ENCODE measurements at places on chromosomes 1 and 21.

- DNase-seq: no peak
These were observed 25.0 kb downstream of the LAMB3 start for GRCh38 chr1:209627027-209627731.

DNA sequence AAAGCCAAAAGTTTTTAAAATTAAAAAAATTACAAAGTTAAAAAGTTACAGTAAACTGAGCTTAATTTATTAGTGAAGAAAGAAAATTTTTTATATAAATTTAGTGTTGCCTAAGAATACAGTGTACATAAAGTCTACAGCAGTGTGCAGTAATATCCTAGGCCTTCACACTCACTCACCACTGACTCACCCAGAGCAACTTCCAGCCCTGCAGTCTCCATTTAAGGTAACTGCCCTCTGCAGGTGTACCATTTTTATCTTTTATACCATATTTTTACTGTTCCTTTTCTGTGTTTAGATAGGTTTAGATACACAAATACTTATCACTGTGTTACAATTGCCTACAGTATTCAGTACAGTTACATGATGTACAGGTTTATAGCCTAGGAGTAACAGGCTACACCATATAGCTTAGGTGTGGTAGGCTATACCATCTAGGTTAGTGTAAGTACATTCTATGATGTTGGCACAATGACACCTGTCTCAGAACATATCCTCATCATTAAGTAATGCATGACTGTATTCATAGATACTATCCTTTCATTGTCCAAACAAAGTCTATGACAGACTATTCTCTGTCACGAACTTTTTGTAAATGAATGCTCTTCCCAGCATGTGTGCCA, 78.6 kb upstream of the PBX1 start:
- DNase-seq: no peak

GRCh38 chr21:45074818-45075595, 627 bp downstream of the ADARB1 start:
- DNase-seq: no peak

GRCh38 chr1:225816643-225817538, 7.0 kb downstream of the EPHX1 start:
- no peak for DNase-seq

GRCh38 chr1:203149188-203149840, 21.8 kb downstream of the ADORA1 start:
- DNase-seq: no peak

DNA sequence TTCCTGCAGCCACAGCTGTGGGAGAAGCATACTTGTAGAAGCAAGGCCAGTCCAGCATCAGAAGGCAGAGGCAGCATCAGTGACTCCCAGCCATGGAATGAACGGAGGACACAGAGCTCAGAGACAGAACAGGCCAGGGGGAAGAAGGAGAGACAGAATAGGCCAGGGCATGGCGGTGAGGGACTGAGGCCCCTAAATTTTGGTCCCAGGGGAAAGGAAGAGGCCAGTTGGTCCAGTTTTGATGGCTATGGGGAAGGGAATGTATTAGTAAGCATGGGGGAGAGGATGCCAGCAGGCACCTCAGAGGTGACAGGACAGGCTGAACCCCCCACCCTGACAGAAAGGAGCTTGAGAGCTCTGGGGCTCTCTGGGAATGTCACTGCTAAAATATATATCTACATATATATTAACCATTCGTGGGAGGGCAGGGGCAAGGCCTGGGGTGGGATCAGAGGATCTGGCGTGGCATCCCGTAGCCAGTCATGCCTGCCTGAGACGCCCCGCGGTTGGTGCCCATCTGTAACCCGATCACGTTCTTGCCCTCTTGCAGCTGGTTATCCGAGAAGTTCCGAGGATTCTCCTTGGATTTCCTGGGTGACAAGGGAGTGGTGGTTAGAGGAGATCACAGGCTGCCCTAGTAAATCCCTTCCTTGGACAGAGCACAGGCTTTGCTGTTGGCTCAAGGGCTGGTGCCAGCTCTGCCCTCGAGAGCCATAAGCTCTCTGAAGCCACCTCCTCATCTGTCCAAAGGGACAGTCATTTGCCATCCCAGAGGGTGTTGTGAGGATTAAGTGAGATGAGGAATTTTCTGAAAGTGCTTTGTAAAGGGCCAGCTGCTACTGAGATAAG, 6.7 kb downstream of the TAGLN2 start:
- DNase-seq: no peak

GRCh38 chr1:93605812-93606512, 75.7 kb downstream of the BCAR3 start:
- DNase-seq: no peak

DNA sequence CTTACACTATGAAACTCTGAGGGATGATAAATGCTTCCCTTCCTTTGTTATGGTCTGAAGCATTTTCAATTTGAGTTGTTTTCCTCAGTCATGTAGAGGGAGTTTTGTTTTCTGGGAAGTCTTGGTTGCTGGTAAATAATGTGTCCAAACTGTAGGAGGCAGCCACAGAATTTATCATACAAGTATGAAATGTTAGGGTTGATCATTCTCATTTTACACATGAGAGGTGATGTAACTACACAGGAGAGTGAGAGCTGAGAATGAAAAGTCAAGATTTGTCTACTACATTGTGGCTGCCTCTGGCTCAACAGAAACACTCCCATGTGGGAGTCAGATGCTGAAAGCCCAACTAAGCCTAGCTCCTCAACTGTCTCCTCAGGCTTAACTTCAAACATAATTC, 182.5 kb upstream of the SGIP1 start:
- no peak for DNase-seq

GRCh38 chr1:119895102-119895501, 1.2 kb downstream of the ADAM30 start:
- no peak for DNase-seq

- no peak for DNase-seq
These were observed 2.9 kb downstream of the CD247 start for GRCh38 chr1:167515461-167515860.

GRCh38 chr1:227886503-227886961, 61.2 kb downstream of the WNT9A start:
- DNase-seq: no peak

DNA sequence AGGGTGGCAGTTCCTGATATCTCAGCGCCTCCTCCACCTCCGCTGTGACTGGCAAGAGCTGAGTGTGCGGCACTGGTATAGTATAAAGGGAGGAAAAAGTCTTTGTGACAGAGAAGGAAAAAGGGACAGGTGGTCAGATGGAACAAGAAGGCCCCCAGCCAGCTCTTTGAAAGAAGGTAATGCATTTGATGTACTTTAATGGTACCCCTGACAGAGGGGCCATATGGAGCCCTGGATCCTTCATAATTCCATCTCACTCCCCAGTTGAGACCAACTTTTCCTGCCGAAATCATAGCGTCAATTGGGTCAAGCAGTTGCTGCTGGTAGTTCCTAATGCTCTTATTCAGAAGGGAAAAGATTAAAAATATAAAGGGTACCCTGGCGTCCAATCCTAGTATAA, 198.2 kb downstream of the ZNF326 start:
- DNase-seq: no peak

- DNase-seq: no peak
These were observed 74.1 kb upstream of the IRF2BP2 start for GRCh38 chr1:234683861-234684632.

GRCh38 chr21:15928196-15928595, 198.4 kb downstream of the USP25 start:
- DNase-seq: no peak

- DNase-seq: no peak
These were observed 221.2 kb downstream of the CACNA1E start for GRCh38 chr1:181704546-181704945.

- DNase-seq: no peak
These were observed 98.1 kb downstream of the TNNI3K start for GRCh38 chr1:74333244-74333643.

GRCh38 chr1:241640867-241641622, 876 bp upstream of the CHML start:
- no peak for DNase-seq

- no peak for DNase-seq
These were observed 38.9 kb downstream of the MARK1 start for GRCh38 chr1:220566869-220567268.

GRCh38 chr1:119008483-119009311, 20.6 kb upstream of the TBX15 start:
- no peak for DNase-seq

GRCh38 chr1:102595106-102595505, 513.2 kb downstream of the COL11A1 start:
- DNase-seq: no peak

GRCh38 chr1:202692959-202693555, 17.2 kb downstream of the SYT2 start:
- peak; percentile 34 for DNase-seq

- DNase-seq: peak; percentile 51
These were observed 46.5 kb upstream of the PRELP start for GRCh38 chr1:203428981-203429599.
